ENCODE measurements at places on chromosomes 3 and 15. TPM values are rescaled to one million over a fixed set of nuclear protein-coding genes. Genes with fewer than 3 reads are reported as not detected.

Gene ELL3
- 0.49 TPM for total RNA-seq

Gene P4HTM
- total RNA-seq = 33.0 TPM

Gene COL6A5
- not detected for total RNA-seq

GRCh38 chr3:117600112-117600511 is 890.5 kb downstream of the TUSC7 start:
- no peaks in the 10 kb centered on the region for H3K27me3 ChIP-seq
- no peaks in the 10 kb centered on the region for H3K36me3 ChIP-seq
- no peak for DNase-seq
- H3K4me1 ChIP-seq = no peaks in the 10 kb centered on the region

GRCh38 chr15:69215314-69216035 is 55.0 kb downstream of the GLCE start:
- no peaks in the 10 kb centered on the region for H3K36me3 ChIP-seq
- H3K27ac ChIP-seq = no peak overlapping the region
- no peak overlapping the region for H3K4me3 ChIP-seq
- DNase-seq = no peak
- H3K27me3 ChIP-seq = no peaks in the 10 kb centered on the region

- no peaks in the 10 kb centered on the region for H3K27me3 ChIP-seq
- H3K4me3 ChIP-seq = no peak overlapping the region
- H3K4me1 ChIP-seq = no peaks in the 10 kb centered on the region
- no peaks in the 10 kb centered on the region for H3K36me3 ChIP-seq
These were observed 55.7 kb downstream of the PTPRG start for GRCh38 chr3:61617041-61617440.

DNA sequence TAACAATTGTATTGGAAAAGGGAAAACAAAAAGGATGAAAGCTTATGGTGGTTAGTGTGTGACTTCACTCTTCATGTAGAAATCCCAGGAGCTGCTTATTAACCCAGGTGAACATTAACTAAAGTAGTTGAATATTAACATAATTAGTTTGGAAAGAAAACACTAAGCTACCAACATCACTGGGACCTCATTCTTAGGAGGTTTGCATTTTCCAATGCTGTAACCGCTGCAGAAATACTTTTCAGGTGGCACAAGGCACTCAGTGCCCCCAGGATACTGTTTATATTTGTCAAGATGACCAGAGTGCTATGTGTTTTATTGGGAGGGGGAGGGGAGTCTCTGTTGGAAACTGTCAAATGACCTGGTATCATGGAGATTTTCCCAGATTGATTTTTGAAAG is 25.9 kb upstream of the VILL start:
- DNase-seq = no peak
- H3K36me3 ChIP-seq = no peaks in the 10 kb centered on the region
- no peak overlapping the region for H3K4me3 ChIP-seq
- H3K4me1 ChIP-seq = no peaks in the 10 kb centered on the region

Measured in CD8-positive, alpha-beta memory T cell (primary cell).